ENCODE measurements at places on chromosomes 4 and X.

DNA sequence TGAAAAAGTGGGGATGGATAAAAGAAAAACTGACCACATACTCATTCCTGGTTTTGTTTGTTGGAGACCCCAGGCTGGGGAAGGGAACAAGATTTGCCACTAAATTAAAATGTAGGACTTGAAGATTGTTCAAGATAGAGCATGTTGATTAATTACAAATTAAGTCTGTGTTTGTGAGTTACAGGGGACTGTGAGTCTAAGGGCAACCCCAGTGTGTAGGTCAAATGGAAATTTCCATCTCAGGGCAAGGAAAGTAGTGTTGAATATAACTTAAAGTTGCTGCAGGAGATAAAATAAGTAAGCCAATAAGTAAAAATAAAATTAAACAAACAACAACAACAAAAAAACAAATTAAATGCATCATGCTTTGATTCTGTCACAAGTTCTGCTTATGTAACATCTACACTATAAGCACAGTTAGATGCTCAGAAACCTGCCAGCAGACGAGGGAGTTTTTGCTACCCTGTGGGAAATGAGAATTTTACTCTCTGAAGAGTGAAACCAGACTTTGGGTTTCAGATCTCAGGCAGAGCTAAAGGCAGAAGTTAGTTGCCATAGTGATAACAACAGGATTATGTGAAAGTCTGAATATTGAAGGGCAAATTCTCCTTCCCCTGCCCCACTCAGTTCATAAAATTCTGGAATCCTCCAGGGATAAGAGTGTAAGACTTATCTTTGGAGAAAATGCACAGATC, 352.3 kb downstream of the GRXCR1 start:
- DNase-seq, result no peak

GRCh38 chrX:128599632-128600031, 547.4 kb upstream of the ACTRT1 start:
- no peak for DNase-seq

- no peak for DNase-seq
These were observed 250.8 kb upstream of the SFRP2 start for GRCh38 chr4:154039435-154040343.

- no peak for DNase-seq
These were observed 72.1 kb upstream of the ACSL1 start for GRCh38 chr4:184897895-184898294.

DNA sequence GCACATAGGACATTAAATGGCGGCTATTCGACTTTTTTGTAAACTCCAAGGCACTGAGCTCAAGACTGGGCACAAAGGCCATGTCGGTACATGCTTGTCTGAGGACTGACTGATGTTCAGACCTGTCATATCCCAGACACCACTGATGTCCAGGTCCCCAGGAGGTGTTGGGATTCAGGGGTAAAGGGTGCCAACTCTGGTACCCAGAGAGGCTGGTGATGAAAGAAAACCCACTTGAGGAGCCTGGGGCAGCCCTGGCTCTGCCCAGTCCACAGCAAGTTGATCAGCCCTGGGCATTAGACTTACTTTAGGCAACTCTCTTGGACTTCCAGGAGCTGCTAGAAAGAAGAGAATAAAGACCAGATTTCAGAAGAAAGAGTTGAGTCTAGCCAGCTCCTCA, 18.7 kb downstream of the SASH3 start:
- no peak for DNase-seq

DNA sequence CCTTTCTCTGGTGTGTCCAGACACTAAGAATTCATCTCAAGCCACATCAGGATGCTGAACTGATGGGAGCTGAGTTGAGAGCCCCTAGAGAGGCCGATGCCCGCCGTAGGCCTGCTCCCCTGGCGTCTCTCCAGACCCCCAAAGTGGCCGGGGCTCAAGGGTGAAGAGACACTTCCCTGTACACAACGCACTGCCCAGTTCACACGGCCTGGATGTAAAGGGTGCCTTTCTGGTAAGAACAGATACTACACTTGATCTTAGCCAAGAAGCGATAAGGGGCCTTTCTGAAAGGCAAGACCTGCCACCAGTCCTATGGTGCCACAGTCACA, 5.1 kb upstream of the TREX2 start:
- no peak for DNase-seq

GRCh38 chrX:139642241-139642927, 65.6 kb downstream of the MCF2 start:
- no peak for DNase-seq

GRCh38 chrX:49192722-49193328, 6.7 kb upstream of the PRICKLE3 start:
- no peak for DNase-seq

DNA sequence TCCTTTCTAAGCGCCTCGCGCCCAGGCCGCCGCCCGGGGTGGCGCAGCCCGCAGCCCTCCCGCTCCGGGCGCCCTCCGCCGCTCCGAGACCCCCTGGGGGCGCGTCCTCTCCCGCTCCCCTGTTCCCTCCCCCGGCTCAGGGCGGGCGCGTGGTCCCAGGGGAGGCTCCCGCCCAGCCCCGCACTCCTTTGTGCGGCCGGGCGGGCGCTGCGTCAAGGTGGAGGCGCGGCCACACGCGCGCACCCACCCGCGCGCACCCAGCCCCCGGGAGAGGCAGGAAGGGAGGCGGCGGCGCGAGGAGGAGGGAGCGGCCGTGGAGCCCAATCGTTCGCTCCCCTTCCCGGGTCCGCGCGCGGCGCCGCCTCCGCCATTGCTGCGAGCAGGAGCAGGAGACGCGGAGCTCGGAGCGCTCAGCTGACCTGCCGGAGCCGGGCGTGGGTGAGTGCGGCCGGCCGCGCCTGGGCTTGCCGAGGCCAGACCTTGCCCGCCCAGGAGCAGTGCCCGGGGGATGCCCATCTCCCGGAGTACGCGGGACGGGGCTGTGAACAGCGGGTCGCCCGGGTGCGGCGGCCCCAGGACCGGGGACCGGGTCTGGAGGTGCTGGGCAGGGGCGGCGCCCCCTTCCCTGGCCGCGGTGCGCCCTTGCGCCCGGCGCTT, at the start of gene NSG1:
Gene NSG1, plus strand, starts transcription at position 367 of the 657 bp plus-strand sequence. CDS start 528 bp downstream, outside the sequence.
- no peak for DNase-seq

GRCh38 chr4:169640261-169640870, 20.0 kb downstream of the CLCN3 start:
- no peak for DNase-seq

DNA sequence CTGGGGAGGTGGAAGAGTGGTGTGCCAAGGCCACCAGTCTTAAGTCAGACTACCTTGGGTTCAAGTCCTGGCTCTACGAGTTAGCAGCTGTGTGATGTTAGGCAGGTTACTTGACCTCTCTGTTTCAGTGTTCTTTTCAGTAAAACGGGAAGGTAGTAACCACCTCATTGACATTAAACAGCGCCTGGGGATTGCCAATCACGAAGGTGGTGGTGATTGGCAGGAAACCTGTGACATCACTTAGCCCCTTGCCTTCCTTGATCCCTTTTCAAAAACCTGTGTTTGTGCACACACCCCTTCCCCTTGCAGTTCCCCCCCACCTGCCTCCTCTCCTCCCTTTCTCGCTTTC, 7.6 kb downstream of the KLF3 start:
- DNase-seq, result no peak

DNA sequence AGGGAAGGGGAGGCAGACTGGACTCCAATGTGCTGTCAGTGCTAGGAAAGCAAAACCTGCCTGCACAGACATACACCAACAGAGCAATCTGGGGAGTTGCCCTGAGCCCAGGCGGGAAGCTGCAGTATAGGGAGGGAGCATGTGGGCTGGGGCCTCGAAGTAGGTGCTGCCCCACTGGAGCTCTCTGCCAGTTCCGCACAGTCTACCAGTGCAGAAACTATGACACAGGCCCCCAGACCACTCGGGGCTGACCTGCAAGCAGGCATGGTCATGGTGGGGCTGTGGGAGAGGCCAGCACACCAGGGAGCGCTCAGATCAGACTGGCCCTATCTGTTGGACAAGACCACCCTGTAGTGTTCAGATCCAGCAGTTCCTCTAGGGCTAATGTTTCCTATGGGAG, 344.1 kb upstream of the TRAM1L1 start:
- DNase-seq, result no peak

- no peak for DNase-seq
These were observed 5.2 kb downstream of the NKX3-2 start for GRCh38 chr4:13539047-13539618.

- DNase-seq, result no peak
These were observed 15.3 kb downstream of the SEPTIN6 start for GRCh38 chrX:119677654-119677981.

GRCh38 chrX:39788521-39788920, 309.2 kb downstream of the BCOR start:
- no peak for DNase-seq

DNA sequence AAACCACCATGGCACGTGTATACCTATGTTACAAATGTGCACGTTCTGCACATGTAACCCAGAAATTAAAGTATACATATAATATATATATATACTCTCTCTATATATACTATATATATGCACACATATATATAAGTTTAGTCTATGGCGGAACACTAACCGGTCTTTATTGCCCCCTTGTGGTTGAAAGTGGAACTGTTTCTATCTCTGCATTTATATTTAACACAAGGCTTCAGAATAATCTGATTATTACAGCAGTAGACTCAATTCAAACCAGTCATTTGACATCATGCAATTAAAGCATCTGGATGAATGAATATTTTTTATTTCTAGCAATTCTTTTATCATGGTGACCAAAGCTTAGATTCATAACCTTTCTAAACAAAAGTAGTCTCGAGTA, 14.6 kb downstream of the RAB9B start:
- no peak for DNase-seq

- DNase-seq, result no peak
These were observed 166.4 kb upstream of the CPEB2 start for GRCh38 chr4:14835708-14836425.

DNA sequence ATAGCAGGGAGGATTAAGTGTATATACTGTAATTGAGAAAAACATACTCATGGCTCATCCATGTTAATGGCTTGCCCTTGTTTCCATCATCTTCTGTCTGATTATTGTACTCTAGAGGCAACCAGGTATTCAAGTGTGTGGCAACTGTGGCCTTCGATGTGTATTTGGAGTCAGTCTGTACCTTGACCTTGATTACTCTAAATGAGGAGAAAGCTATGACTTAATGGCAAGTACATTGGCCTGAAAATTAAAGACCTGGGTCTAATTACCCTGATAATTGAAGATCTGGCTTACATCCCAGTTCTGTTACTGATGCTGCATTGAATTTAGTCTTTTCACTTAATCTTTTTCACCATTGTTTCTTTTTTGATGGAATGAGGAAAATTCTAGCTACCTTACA, 409.2 kb downstream of the CCSER1 start:
- no peak for DNase-seq

GRCh38 chr4:968621-969394, 4.6 kb downstream of the DGKQ start:
- no peak for DNase-seq

DNA sequence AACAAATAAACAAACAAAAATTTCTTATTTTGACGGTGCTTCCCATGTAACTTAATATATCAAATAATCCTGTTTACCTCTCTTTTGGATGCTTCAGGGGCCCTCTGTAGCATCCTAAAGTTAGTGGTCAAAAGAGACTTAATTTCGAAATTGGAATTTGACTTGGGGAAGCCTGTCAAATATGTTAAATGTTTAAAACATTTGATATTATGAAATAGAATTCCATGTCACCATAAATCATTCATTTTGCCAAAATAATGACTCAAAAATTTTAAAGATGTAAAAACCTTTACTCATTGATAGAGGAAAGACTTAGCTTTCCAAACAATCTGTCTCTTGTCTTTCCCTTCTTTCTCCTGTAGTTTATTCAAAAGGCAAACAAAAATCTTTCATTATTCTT, 20.6 kb upstream of the TEX13A start:
- DNase-seq, result no peak

- DNase-seq, result no peak
These were observed 23.7 kb upstream of the NEIL3 start for GRCh38 chr4:177285953-177286352.

- DNase-seq, result no peak
These were observed 204.0 kb upstream of the NHS start for GRCh38 chrX:17170973-17171372.

DNA sequence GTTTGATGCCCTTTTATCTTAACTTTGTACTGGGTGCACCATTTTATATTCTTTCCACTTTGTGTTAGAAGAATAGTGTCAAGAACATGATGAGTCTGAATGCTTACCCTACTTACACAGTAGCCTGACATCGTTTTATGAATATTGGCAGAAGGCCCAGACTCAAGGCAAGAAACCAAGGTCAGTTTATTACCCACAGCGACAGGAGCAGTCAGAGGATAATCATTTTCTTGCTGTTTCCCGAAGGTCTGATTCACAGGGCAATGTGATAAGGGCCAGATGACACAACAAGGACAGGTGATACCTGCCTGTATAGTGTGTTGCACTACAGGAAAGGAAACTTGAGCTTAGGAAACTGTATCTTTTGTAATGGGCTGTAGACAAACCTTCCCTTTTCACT, 417.4 kb downstream of the SPOCK3 start:
- DNase-seq, result no peak

DNA sequence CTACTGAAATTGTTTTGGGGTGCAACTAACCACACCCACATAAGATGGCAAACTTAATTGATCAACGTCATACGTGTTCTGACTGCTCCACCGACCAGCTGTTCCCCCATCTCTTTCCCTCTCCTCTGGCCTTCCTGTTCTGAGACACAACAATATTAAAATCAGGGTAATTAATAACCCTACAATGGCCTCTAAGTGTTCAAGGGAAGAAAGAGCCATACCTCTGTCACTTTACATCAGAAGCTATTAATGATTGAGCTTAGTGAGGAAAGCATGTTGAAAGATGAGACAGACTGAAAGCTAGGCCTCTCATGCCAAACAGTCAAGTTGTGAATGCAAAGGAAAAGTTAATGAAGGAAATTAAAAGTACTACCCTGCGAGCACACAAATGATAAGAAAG, 173.9 kb upstream of the FTHL17 start:
- DNase-seq, result no peak

- no peak for DNase-seq
These were observed 855.6 kb downstream of the CCSER1 start for GRCh38 chr4:90982813-90983212.

DNA sequence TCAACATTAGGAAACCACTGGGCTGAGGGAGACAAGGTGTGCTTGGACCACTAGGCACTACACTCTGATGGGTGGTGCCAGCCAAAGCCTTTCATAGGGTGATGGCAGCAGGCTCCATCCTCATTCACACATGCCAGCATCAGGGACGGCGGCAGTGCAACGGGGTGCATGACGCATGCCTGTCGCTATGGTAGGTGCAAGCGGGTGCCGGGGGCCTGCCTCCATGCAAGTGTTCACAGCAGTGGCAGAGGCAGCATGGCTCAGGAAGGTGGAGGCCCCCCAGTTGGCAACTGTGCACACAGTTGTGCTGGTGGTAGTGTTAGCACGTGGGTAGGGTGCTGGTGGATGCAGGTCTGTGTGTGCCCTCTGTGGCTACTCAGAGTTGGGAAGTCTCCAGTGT, 184.1 kb downstream of the RELL1 start:
- no peak for DNase-seq
